Astrocyte of the spinal cord (primary cell): ENCODE measurements at places on chromosomes 13 and 19.

DNA sequence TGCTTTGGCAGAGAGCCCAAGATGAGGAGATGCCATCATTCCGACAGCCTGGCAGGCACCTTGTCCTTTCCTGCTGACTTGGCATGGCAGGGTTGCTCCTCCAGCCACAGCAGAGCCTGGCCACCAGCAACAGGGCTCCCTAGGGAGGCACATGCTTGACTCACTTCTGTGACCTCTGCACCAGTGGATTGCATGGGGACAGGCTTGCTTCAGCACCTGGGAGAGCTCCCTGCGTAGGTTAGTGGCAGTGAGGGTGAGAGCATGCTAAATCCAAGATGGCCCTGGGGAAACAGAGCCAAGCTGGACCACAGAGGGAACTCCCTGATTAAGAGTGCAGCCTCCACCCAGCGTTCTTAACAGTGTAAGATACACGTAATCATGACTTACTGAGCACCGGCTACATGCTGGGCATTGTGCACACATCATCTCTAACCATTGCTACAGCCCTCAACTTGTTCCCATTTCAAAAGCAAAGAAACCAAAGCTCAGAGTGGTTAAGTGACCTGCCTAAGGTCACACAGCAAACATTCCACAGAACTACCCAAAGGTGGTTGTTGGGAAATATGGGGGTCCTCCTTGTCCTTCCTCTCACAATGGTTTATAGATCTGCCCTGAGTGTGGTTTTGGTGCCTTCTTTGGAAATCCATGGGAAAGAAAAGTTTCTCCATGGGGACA is 116.6 kb upstream of the UQCRFS1 start:
- DNase-seq, result no peak

DNA sequence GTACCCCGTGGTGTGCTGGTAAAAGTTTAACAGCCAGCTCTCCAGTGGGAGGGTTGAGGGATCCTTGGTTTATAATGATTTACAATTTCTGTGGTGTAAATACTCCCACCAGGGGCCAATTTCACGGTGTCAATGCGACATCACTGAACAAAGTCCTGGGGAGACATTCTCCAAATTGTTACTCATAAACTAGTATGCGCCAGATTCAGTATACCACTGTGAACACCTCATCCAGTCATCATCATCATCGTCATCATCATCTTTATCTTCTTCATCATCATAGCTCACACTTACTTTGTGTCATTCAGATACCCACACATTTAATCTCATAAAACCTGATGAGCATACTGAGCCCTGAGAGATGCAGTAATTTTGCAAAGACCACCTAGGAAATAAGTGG is 17.2 kb upstream of the TNFSF14 start:
- no peak for DNase-seq

DNA sequence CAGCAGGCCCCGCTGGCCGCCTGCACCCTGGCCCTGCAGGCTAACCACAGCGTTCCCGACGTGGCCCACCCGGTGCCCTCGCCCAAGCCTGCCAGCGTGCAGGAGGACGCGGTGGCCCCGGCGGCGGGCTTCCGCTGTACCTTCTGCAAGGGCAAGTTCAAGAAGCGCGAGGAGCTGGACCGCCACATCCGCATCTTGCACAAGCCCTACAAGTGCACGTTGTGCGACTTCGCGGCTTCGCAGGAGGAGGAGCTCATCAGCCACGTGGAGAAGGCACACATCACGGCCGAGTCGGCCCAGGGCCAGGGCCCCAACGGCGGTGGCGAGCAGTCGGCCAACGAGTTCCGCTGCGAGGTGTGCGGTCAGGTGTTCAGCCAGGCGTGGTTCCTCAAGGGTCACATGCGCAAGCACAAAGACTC is 72.1 kb downstream of the ZNF536 start:
- no peak for DNase-seq

GRCh38 chr13:60047918-60048317 is 115.8 kb downstream of the DIAPH3 start:
- DNase-seq, result peak; percentile 20

DNA sequence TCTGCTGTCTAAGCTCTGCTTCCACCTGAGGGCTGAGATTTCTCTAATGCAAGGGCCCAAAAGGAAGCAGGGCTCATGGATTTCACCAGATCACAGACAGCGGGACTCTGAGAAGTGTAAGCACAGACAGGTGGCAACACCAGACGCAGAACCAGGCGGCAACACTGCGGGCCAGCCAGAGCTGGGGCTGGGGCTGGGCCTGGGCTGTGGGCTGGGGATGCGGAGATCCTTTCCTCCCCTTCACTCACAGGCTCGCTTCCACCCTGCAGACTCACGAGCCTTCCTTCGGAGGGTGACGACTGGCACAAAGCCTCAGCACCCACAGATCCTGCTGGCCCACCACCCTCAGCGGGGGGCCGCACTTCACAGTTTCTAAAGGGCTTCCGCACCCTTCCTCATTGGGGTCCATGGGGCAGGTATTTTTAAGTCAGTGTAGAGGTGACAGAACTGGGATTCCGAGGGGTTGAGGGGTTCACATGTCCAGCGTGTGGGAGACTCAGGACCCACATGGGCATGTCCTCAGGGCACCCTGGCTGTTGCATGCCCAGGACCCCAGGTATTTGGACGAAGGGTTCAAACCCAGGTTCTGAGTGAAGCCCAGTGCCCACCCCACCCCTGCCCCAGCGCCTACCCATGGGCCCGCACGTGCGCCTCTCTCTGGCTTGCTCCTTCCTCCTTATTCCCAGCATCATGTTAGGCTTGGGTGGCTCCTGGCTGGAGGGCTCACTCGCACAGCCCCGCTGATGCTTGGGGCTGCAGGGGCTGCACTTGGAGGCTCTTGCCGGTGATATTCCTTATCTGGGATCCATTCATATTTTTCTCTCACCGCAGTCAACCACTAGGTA is 137.3 kb upstream of the GPR12 start:
- DNase-seq, result no peak

DNA sequence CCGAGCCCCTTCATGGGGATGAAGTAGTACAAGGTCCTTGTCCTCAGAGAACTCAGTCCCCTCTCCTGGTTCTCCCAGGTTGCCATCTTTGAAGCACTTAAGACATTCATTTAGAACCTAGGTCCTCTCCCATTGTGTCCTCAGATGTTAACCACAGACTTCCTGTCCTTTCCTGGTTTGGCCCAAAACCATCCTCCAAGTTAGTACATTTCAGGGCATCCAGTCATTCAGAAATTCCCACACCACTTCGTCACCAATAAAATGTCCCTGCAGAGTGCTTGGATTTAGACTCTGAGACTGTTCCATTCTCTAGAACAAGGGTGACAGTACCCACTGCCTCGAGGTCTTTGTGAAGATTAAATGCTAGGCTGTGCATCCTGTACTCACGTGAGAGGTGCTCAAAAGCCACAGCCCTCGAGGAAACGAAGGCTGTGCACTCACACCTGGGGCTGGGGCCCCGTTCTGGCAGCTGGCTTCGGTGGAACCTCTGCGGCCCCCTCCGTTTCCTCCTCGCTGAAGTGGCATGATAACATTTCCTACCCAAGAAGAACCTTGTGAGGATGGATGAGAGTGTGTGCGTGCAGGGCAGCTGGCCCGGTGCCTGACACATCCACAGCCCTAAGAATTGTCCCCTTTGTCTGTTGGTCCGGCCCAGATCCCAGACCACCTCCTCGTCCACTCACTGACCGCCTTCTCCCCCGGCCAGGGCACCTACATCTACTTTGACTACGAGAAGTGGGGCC is 4.7 kb downstream of the LENG1 start:
- DNase-seq, result no peak

- peak; percentile 91 for DNase-seq
These were observed 5.0 kb downstream of the PPP1R37 start for GRCh38 chr19:45097776-45098520.

GRCh38 chr13:45782327-45783045 is 69.1 kb downstream of the SIAH3 start:
- no peak for DNase-seq

GRCh38 chr19:10742476-10742875 is 24.6 kb downstream of the DNM2 start:
- no peak for DNase-seq

DNA sequence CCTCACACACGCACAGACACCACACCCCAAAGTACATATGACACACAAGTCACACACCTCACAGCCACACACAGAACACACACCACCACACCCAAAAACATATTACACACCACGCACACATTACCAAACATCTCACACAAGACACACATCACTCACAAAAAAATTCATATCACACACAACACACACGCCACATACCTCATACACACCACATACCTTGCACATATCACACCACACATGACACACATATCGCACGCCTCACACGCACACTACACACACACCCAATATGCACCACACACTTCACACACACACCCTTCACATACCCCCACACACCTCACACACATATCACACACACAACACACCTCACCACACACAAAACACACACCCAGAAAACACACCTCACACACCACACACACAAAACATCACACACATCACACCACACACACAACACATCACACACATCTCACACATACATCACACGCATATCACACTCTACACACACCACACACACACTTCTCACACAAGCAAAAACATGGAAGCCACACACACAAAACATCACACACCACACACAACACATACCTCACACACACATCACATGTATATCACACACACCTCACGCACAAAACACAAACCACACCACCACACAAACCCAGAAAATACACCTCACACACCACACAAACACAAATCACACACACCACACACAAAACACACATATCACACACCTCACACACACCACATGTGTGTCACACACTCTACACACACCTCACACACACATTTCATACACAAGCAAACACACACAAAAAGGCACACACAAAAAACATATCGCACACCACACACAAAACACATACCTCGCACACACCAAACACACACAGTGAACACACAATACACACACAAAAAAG is 132.1 kb downstream of the CRYL1 start:
- DNase-seq, result no peak

DNA sequence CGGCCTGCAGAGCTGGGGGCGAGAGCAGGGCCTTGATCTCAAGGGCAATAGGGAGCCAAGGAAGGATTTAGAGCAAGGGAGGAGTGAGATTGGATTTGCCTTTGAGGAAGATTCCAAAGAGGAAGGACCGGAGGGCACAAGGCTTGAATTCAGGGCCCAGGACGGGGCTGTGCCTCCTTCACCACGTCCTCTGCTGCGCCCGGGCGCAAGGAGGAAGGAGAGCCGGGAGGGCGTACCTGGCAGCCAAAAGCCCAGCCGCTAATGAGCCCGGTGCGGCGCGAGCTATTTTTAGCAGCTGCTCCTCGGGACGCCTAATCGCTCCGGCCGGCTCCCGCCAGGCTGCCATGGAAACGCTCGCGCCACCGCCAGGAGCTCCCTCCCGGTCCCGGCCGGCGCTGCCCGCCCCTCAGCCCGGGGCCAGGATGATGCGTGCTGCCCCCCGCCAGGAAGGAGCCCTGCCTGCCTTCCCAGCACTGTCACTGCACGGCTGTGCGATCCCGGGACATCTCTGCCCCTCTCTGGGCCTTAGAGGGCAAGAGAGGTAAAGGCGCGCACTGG is 31.3 kb downstream of the TINCR start:
- DNase-seq, result peak; percentile 61

- DNase-seq, result peak; percentile 94
These were observed 87.2 kb upstream of the TNFSF11 start for GRCh38 chr13:42486711-42487198.

DNA sequence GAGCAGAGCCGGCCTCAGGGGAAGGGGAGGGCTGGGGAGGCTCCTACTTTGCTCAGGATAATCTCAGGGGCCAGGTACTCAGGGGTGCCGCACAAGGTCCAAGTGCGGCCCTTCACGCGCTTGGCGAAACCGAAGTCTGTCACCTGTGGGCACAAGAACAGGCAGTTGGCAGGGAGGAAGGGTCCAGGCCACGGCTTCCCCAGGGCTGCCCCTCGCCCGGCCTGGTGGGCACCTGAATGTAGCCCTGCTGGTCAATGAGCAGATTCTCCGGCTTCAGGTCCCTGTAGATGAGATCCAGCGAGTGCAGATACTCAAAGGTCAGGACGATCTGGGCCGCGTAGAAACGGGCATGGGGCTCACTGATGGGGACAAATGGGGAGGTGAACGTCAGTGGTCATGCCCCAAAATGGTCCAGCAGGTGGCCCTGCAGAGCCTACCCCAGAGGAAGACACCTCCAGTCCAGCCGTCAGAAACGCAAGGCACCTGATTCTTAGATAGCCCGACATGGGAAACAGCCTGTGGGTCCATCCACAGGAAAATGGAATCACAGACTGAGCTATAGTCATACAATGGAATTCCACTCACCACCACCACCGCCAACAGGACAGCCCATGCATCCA is 7.1 kb upstream of the SAMD1 start:
- no peak for DNase-seq

DNA sequence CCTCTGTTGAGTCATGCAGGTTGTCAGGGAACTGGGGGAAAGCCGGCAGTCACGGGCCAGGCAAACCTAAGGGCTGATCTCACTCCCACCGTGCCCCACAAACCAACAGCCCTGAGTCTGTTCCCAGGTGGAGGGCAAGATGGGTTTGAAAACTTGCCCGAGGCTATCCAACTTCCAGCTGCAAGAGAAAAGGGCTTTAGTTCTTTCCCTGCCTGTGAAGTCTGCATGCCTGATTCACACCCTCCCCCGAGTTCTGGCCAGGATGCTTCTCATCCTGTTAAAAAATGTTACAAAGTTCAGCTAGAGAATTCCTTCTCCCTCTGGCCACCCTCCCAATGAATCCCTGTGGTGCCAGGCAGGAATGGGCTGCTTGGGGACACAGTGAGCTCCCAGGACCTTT is 33.1 kb downstream of the MYO16 start:
- DNase-seq, result no peak

DNA sequence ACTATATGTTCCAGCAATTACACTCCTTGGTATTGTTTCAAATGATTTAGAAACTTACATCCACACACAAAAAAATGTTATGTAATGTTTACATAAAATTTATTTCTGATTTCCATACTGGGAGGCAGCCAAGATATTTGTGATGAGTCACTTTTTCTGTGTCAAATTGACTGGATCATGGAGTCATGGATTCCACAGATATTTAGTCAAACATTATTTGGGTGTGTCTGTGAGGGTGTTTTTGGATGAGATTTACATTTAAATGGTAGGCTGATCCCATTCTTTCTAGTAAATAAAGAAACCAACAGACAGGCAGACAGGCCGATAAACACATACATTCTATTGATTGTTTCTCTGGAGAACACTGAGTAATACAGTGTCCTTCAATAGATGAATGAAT is 562.8 kb downstream of the SLITRK6 start:
- DNase-seq, result peak; percentile 52

DNA sequence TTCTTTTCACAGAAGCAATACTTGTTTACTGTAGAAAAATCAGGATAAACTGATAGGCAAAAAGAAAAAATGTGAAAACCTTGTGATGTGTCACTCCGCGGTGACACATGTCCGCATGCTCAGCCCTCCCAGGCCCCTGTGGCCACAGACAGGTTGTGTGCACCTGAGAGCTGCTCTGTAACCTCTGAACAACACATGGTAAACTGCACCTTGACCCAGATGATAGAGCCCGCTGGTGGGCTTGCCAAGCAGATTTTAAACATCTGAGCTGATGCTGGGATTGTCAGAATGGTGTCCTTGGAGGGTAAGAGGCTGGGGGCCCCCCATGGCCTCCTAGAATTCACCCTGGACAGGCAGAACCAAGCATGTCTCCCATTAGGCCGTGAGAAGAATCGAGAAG is 33.8 kb downstream of the DHRS12 start:
- DNase-seq, result no peak

GRCh38 chr19:38606131-38606530 is 11.6 kb downstream of the MAP4K1 start:
- no peak for DNase-seq
